ENCODE measurements at places on chromosomes 1 and 21. TPM values are rescaled to one million over a fixed set of nuclear protein-coding genes. Genes with fewer than 3 reads are reported as not detected.

The GNG12 gene
- not detected for total RNA-seq

The F3 gene
- total RNA-seq: not detected

The REG4 gene
- total RNA-seq: not detected

The RCAN3 gene
- 240 TPM for total RNA-seq

The RNU1-4 gene
- 2,341 TPM for total RNA-seq

The MPZ gene
- 4.1 TPM for total RNA-seq

The BATF3 gene
- 1.2 TPM for total RNA-seq

The GUCA2B gene
- total RNA-seq: not detected

The CA14 gene
- total RNA-seq: not detected

The ETV3L gene
- total RNA-seq: not detected

The SPAG17 gene
- not detected for total RNA-seq

Data from naive thymus-derived CD4-positive, alpha-beta T cell (primary cell).